ENCODE measurements at places on chromosomes 16 and 17.

DNA sequence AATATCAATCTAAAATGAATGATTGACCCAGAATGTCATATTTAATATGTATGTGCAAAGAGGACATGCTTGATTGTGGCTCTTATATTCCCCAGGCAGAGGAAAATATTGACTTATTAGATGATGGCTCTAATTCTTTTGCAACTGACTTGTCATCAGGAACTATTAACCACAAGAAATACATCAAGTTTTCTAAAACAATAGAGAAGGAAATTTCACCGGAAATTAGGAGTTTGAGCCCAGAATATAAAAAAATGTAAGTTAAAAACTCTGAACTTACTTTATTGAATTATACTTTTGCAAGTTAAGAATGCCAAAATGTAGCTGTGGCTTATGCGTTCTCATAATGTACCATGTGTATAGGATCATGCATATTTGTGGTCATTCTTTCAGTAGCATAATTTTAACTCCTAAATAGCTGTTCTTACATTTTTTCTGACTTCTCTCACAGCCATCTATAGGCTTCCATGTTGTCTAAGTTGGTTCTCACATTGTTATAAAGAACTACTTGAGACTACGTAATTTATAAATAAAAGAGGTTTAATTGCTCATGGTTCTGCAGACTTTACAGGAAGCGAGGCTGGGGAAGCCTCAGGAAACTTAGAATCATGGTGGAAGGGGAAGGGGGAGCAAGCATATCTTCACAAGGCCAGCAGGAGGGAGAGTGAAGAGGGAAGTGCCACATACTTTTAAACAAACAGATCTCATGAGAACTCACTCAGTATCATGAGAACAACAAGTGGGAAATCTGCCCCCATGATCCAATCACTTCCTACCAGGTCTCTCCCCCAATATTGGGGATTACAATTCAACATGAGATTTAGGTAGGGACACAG, 11.6 kb downstream of the EFCAB13 start:
- no peak for DNase-seq

DNA sequence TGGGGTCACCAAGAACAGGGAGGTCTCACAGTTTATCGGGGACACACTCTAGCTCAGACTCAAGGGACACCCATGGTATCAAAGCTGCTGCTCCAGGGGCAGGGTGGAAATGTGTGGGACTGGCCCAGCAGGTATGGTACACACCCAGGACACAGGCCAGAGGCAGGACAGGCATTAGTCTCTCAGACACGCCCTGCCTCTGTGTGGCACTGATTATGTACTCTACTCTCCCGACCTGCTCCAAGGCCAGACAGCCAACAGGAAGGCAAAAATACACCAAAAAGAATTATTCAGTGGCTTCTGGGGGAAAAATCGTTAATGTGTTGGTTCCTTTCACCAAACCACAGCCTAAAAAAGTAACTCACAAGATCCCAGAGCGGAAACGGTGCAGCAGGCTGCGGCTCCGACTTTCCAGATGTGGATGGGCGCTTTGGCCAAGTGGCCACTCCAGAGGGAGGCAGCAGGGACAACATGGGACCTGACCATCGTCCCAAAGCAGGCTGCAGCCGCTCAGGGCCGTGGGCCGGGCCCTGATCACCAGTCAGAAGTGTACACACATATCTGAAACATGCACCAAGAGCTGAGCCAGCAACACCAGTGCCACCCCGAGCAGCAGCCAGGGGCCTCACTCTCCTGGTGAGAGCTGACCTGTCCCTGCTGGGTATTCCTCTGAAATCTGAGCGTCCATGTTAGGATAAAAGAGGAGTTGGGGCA, 1.0 kb upstream of the SIRT7 start:
- DNase-seq: no peak

DNA sequence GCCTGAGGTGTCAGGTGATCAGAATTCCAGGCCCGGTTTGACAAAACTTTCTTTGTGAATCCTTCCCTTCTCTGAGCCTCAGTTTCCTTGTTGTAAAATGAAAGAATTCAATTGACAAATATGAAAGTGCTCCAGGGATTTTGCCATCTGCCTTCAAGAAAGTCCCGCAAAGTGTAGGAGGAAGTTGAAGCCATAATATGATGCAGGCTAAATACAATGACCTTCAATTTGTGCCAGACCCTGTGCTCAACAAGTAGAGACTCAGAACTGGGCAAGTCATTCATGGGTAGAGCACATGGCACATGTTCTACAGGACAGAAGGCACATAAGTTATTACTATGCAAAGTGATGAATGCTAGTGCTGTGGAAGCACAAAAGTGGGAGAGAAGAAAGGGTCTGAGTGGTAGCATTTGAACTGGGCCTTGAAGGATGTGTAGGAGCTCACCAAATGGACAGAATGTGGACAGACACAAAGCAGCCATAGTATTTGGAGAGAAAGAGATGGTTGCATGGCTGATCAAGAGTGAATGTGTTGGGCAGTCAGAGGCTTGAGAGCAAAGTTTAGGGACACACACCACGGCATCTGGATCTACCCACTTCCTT, 2.4 kb upstream of the SCIMP start:
- DNase-seq: no peak

GRCh38 chr16:87194172-87194571, 123.0 kb downstream of the C16orf95 start:
- DNase-seq: no peak
